GM03348 (cell line): ENCODE measurements at places on chromosomes 6 and 20.
A peak's percentile ranks its signal among the peaks of the same experiment; 100 is the strongest.

GRCh38 chr6:140809694-140810101 lies 1323.0 kb upstream of the GJE1 start:
- no peak for DNase-seq

GRCh38 chr20:19304886-19305415 lies 92.5 kb downstream of the SLC24A3 start:
- no peak for DNase-seq

DNA sequence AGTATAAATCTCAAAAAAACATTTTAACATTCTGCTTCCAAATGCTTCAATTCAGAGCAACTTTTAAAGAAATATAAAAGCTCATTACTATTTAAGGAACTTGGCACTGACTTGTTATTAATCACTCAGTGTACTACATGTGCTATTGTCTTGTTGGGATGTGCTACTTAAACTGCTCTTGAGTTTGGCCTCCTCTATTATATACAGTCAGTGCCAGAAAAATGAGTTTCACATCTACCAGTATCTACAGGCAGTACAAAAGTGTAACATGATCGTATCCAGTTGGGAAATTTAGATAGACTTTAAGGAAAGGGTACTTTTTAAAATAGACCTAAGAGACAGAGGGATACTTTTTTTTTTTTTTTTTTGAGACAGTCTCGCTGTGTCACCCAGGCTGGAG lies 627.3 kb upstream of the SLC35B3 start:
- DNase-seq = no peak

DNA sequence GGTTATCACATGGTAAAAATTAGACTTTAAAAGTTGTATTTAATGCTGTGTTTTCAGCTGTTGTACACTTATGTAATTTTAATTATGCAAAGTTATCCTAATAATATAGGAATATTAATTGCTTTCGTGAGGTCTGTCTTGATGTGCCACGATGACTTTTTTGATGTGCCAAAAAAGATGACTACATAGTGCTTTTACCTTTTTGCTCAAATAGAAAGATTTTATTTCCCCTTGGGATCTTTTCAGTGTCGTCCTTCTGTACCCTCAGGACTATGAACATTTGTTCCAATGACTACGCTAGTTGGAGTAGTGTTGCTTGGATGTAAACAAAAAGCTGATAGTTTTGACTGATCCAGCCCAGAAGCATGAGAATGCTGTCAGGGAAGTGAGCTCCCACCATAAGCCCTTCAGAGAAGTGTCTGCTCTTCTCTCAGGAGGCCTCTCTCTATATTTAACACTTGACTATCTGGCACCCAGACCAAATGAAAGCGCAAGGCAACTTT lies 1.2 kb upstream of the CD164 start:
- no peak for DNase-seq

- no peak for DNase-seq
Measured at GRCh38 chr6:160386869-160387530, 38.8 kb downstream of the SLC22A3 start.

GRCh38 chr6:24428615-24429014 lies 25.9 kb downstream of the MRS2 start:
- DNase-seq = peak; percentile 16

GRCh38 chr6:159390381-159390780 lies 221.2 kb downstream of the FNDC1 start:
- DNase-seq = peak; percentile 46

GRCh38 chr6:43981363-43981990 lies 145.8 kb downstream of the MRPL14 start:
- no peak for DNase-seq

- no peak for DNase-seq
Measured at GRCh38 chr6:21438986-21439352, 154.6 kb upstream of the SOX4 start.

- no peak for DNase-seq
Measured at GRCh38 chr6:153621491-153621890, 417.5 kb upstream of the OPRM1 start.

DNA sequence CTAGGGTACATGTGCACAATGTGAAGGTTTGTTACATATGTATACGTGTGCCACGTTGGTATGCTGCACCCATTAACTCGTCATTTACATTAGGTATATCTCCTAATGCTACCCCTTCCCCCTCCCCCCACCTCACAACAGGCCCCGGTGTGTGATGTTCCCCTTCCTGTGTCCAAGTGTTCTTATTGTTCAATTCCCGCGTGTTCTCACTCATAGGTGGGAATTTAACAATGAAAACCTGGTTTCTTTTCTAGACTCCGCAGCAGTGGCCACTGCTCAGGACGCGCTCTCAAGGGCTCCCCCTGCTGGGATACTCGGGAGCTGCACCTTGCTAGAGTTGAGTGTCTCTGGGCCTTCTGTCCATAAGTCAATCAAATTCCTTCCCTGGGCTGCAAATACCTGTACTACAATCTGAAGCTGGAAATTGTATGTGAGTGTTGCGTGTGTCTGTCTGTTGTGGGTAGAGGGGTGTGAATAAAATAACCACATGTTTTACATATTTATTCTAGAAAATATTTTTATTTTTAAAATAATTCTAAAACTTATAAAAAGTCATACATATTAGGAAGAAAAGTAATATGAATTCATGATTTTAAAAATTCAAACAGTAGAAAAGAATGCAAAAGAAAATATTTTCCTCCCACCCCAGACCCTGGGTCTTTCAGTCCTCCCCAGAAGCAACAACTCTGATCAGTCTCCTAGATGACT lies 8.2 kb upstream of the CEP250 start:
- peak; percentile 86 for DNase-seq

DNA sequence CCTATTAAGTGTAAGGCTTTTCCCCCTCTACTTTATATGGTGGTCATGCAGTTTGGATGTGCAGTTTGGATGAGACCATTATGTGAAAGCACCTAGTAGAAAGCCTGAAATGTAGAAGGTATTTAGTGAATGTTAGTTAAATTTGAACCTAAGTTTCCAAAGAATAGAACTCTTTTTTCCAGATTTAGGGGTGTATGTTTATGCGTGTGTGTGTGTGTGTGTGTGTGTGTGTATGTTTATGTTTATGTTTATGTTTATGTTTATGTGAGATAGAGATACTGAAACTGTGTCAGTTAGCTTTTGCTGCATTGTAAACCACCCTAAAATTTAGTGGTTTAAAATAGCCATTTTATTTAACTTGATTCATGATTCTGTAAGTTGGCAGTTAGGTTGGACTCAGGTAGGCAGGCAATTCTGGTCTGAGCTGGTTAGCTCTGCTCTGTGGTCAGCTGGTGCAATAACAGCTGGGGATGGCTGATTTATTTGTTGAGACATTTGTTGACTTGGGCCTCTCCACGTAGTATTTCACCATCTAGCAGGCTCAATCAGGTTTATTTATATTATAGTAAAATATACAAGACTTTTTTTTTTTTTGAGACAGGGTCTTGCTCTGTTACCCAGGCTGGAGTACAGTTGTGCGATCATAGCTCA lies 54.0 kb downstream of the STK4 start:
- no peak for DNase-seq

- no peak for DNase-seq
Measured at GRCh38 chr20:4326195-4327065, 311.1 kb upstream of the RNF24 start.

DNA sequence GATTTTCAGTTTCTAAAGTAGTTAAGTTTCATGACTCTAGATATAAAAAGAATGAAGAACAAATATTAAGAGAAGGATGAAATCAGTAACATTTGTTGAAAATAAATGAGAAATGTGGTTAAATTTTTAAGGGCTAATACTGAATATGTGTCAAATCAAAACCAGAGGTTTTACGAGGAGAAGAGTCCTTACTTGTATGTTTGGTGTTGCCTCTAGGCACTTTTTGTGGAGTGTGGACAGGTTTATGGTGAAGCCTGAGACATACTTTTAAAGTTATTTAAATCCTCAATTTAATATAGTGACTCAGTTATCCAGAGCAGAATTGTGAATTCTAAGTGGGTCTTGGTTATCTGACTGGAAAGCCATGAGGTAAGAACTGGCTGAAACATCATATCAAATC lies 68.7 kb downstream of the COL19A1 start:
- DNase-seq = no peak

- no peak for DNase-seq
Measured at GRCh38 chr6:112362027-112362795, 15.1 kb downstream of the RFPL4B start.

GRCh38 chr6:36345681-36346466 lies 9.2 kb upstream of the BNIP5 start:
- no peak for DNase-seq

DNA sequence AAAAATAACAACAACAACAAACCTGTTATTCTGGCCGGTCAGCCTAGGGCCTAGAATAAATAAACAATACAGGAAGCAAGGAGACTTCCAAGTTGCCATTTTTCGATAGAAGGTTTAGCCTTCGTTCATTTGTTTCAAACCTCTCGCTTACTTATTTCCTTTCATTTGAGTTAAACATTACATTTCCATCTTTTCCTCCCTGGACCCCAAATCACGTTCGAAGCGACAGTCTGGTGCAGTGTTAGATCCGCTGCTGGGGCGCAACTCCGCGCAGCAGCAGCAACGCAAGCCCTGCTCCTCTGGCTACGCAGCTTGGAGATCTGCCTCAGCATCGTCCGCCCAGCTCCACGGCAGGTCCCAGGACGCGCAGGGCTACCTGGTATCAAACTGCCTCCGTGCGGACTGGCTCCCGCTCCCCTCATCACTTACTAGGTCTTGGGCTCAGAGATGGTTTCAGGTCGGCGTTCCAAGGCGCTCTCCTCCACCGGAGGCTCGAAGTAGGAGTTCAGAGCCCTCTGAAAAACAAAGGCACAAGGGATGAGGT lies 530 bp downstream of the TDP2 start:
- DNase-seq = peak; percentile 60

DNA sequence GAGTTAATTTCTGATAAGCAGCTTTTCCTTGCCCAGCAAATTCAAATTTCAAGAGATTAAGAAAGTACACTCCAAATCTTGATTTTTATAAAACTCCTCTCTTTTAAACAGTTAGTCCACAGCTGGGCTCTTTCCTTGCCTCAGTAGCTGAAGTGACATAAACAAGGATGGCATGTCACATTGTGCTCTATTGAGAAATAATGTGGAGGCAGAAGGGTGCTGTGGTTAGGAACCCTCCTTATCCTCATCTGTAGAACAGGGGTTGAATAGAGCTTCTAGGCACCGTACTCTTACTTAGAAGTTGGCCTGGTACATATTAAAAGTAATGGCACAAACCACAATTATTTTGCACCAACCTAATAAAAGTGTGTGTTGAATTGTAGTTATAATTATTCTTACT lies 70.3 kb downstream of the RSPO3 start:
- DNase-seq = no peak

DNA sequence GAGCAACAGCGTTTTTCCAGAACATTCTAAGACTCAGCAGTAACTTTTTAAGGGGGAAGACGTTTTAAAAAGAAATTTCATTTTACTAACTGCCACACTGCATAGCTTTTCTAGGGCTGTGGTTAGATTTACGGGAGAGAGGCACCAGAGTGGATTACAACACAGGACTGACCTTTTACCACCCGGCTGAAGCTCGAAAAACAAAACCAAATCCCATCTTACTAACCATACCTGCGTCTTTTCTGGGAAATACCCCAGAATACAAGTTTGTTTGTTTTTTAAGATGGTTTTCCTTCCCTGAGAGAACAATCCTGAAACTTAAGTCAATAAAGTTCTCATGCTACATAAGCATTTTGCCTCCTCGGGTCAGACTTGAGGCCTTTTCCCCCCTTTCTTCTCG lies 209.3 kb upstream of the SOX4 start:
- no peak for DNase-seq

DNA sequence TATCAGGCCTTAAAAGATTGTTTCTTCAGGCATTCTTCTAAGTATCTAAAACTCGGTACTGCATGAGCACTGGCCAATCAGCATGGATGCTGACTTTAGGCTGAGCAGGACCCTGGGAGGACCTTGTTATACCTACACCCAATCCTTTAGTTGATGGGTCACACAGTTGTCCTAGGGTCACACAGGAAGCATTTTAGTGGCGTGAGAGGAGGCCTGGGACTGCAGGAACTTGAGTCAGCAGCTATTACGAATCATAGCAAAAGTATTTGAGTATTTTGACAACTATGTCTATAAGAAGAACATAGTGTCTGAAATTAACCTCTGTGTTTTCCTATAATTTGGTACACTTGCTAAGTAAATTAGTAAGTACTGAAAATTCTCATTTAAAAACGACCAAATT lies 741.4 kb downstream of the HACE1 start:
- peak; percentile 2 for DNase-seq

DNA sequence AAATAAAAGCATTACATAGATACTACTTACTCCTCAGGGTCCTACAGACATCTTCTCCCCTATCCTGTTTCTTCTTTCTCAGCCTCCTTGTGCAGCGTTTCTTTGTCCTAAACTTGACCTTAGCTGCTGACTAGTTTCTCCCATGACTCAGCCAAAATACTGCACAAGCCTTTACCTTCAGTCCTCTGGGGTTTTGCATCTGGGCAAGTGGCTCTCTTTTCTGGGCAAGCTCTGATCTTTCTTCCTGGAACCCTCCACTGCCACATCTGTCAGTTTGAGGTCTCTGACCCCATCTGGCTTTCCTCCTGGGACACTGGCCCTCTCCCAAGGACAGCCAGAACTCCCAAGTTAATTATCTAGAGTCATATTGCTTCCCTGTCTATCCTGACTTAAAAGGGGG lies 838.4 kb downstream of the DHX35 start:
- peak; percentile 56 for DNase-seq

- DNase-seq = no peak
Measured at GRCh38 chr20:50373674-50374286, 136.4 kb upstream of the PTPN1 start.

DNA sequence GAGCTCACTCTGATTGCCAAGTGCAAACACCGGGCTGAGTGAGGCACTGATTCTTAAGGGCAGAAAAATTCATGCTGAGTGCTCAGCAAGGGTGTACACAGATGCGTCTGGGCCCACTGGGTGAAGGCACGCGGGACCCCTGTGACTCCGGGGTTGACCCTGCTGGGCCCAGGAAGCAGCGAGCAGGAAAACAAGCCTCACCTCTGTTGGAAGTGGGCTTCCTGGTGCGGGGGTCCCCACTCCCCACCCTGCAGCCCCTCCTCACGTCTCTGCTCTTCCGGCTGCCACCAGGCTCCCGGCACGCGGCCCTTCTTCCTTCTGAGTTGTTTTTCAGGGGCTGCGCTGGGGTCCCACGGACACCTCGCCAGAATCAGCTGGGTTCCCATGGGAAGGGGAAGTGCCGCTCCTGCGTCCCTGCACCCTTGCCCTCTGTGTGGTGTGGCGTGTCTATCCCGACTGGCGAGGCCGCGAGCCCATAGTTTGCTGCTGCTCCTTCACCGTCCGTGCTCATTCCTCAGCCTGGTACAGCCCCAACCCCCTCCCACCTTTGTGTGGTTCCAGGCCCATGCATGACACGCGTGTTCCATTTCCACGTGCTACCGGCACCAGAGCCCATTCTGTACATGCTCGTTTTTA lies 80.6 kb upstream of the BHLHE23 start:
- DNase-seq = no peak

- no peak for DNase-seq
Measured at GRCh38 chr20:1323830-1324597, 4.9 kb downstream of the SDCBP2 start.
